ENCODE measurements at places on chromosomes 11 and 22.

GRCh38 chr11:15884777-15885540 is 471.4 kb downstream of the SOX6 start:
- DNase-seq: no peak

DNA sequence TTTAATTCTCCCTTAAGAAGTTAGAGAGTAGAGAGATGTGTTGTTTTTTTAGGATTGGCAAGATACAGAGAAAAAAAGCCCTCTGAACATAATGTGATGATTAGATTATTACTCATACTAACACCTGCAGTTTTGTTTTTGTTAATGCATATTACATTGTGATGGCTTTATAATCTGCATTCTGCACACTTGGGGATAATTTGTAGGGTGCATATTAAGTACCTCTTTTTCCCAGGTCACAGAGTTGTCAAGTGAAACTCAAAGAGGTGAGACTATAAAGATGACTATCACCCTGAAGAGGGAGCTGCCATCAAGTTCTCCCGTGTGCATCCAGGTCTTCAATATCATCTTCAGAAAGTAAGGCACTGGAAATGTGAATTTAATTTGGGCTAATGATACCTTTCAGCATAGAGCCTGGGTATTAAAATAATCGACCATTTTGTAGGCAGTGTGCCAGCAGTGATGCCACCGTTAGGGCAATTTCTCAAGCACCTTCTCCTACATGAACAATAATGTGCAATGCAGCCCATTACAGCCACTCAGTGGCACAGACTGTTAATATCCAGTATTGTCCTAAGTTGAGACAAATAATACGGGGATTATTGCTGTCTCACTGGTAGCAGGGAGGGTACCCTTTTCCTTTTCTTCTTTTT is 16.2 kb downstream of the PIWIL4 start:
- no peak for DNase-seq

- no peak for DNase-seq
Observed at GRCh38 chr11:33953289-33953688, 61.4 kb upstream of the LMO2 start.

DNA sequence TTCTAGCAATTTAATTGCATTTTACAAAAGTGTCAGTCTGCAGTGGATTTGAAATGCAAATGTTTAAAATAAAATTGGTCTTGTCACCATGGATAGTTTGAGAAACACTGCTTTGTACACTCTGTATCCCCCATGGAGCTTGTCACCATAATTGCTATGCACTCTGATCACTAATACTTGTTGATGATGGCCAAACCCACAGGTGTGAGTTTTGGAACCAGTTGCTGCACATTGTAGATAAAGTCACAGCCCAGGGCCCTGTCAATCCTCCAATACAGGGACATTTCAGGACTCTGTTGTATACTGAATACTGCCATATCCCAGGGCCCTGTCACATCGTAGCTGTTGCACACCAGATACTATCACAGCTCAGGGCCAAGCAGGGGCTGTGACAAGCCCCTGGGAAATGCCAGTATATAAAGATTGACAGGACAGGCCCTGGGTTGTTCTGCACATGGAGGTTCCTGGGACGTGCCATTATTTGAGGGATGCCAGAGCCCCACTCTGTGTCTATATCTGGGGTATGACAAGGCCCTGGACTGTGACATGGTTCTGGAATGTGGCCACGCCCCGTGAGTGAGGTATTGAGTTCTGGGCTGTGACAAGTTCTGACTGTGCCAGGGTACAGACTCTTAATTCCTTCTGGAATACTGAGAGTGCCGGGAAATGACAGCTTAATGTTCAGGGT is 27.9 kb upstream of the SMPD1 start:
- DNase-seq: no peak

GRCh38 chr22:17970201-17970708 is 54.1 kb downstream of the MICAL3 start:
- no peak for DNase-seq

Data from activated T-helper 1 cell treated with Interleukin-2 at 50 U/mL for 16 hours (primary cell).